Hypothalamus (tissue), 51 donors: ENCODE measurements at places on chromosomes 1 and 21.

- DNase-seq: no peak
Observed at GRCh38 chr21:42550817-42551216, 37.2 kb downstream of the SLC37A1 start.

DNA sequence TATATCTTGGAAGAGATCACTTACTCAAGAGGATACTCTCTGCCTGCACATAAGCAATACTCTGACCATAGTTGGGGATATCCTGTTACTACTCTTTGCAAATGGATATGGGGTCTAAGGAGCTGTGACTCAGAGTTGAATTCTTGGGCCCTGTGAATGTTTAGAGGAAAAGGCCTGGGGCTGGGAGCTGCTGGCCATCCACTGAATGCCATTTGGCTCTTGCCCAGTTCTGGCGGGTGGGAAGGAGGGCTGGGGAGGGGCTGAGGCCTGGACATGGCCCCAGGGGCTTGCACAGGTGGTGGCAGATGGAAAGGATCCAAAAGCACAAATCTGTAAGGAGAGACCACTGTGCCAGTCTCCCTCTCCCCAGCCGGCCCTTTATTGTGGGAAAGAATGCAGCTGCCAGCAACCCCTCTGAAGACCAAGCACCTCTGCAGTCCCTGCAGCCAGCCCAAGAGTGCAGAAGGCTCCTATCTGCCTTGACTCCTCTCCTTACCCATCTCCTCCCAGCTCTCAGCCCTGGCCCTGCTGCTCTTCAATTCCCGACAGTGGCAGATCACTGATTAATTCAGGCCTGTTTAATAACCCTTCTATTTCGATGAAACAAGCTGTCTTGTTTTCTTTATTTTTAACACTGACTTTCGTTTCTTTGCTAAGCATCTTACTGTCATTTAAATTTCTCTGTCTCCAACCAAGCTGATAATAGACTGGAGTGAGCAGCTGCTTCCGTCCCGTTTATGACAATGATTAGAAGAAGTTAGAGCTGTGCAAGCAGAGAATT lies 12.1 kb downstream of the PLXNA2 start:
- DNase-seq: no peak

GRCh38 chr1:38613996-38614395 lies 245.6 kb downstream of the RRAGC start:
- peak; percentile 8 for DNase-seq

DNA sequence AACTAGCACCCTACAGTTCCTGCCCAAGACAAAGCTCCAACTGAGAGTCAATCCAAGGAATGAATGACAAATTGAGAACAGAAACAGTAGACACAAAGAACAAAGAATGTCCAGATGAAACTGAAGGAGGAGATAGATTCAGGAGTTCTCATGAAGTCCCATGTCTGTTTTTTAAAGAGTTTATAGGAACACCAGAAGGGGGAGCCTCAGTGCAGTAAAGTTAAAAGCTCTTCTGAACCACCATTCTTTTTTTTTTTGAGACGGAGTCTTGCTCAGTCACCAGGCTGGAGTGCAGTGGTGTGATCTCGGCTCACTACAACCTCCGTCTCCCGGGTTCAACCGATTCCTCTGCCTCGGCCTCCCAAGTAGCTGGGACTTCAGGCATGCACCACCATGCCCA lies 323.6 kb downstream of the MRPL39 start:
- no peak for DNase-seq

GRCh38 chr1:60345621-60346020 lies 272.1 kb upstream of the C1orf87 start:
- DNase-seq: no peak

DNA sequence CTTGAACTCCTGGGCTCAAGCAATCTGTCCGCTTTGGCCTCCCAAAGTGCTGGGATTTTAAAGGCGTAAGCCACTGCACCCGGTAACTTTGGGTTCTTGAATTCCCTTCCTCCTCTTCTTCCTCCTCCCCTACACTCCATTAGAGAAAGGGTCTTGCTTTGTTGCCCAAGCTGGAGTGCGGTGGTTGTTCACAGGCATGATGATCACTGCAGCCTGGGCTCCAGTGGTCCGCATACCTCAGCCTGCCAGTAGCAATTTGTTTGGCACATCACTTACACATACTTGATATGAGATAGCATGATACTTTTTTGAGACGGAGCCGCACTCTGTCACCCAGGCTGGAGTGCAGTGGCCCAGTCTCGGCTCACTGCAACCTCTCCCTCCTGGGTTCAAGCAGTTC lies 2.2 kb downstream of the DEGS1 start:
- DNase-seq: no peak

DNA sequence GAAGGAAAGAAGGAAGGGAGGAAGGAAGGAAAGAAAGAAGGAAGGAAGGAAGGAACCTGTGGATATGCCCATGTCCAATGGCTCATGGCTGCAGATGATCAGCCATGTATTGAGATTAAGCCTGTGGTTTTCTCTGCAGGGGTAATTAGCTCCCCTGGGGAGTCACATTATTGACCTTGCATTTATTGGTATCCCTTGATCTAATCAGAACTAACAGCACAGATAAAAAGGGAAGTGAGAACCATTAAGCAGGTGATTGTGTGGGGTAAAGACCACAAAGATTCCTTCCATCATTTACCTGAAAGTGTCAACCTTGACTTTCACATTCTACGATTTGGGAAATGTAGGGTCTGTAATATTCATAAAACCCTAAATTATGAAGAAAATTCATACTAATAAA lies 390.7 kb downstream of the BRINP2 start:
- DNase-seq: no peak

DNA sequence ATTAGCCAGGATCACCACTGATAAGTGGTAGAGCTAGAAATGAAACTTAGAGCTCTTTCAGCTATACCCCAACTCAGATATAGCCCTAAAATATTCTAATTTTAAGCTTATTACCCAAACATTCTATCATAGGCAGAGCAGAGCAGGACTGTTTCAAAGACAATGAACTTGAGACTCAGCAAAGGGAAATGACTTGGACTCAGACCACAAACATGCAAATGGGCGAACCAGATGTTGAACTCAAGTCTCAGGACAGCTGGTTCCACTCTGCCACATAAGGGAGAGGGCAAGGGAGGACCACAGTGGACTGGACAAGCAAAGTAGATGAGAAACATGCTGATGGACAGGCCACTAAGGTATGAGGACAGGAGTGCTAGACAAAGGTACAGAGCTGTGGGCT lies 315.3 kb downstream of the OMA1 start:
- no peak for DNase-seq

DNA sequence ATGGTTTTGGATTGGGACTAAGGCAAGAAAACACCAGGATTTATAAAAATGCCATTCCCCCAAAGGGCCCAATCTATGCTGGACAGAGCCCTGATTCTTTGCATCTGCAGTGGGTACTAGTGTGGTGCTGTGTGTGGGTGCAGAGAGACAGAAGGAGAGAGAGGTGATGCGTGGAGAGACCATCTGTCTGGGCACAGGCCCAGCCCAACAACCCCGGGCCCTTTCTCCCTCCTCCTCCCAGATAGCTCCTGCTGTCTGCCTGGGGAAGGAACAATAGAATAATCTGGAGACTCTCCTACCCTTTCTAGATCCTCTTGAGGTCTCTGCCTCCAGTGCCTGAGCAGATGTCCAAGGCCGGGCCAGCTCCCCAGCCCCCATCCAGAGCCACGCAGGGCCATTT lies 15.1 kb downstream of the KIAA1614 start:
- DNase-seq: no peak

DNA sequence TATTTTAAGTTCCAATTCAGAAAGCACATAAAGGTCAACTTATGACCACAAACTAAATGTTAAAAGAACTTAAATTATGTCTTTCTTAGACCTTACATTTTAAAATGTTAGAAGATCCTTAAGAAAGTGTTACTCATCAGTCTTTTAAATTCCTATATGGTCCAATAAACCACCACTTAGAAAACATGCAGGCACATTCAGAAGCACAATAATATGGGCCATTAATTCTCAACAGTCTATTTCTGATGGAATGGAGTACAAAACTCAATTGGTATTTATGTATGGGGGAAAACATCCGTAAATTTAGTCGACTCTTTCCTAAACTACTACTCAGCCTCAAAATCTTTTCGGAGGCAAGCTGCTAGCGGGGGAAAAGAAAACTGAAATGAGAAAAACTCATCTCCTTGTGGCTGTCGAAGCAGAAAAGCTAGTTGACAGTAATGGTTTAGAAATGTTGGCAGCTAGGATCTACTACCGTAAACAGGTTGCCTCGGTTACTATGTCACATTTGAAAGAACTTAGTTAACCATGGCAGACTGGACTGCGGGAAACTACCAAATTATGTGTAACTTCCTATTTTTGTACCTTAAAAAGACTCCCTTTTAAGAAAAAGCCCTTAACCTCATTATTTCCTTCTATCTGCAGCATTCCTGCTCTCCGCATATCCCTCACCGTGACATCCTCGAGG lies 1.0 kb downstream of the TRMT1L start:
- DNase-seq: no peak

GRCh38 chr1:42700006-42700405 lies 17.8 kb downstream of the YBX1 start:
- DNase-seq: no peak

DNA sequence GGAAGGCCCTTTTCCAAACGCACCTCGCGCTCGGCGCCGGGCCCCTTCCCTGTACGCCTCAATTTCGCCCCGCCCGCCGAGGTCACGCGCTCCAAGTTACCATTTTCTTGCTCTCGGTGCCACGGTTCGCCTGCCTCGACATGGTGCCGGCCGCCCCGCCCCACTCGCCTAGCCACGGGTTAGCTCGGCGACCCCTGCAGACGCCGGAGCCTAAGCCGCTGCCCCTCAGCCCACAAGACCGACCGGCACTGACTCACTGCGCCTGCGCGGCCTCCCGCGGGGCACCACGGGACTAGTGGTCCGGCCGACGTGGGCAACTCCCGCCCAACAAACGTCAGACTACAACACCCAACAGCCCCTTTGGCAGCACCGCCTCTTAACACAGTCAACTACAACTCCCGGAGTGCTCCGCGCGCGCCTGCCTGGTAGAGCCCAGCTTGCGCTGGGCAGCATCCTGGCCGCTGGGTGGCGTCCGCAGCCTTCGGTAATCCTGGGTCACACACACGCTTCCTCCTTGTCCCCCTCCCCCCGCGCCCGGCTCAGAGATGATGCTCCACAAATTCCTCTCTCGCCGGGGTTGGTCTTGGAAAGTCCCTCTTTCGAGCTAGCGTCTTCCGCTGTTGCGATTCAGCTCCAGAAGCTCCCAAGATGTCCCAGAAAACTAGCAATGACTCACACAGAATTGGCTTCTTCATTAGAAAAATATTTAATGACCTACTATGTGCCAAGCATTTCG lies at the start of gene TRAPPC3:
TRAPPC3 (minus strand) TSS at position 250 of the 736 bp plus-strand sequence; CDS start at position 142, 108 bp downstream.
- peak; percentile 100 for DNase-seq

DNA sequence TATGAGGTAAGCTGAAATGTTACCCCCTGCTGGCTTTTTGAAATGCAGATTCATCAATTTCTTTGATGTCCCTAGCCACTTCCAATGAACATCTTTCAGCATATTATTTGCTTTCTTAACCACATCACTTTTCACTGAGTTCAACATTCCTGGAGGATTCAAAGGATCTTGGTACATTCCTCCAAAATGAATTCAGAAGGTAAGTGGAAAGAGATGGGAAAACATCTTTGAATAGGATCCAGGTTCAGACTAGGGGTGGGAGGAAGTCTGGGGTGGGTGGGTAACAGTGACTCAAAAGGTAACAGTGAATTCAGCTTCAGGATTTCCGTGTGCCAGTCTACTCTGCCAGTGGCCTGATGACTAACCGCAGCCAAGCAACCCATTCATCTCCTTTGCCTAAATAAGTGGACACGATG lies 180.7 kb downstream of the ZC3H11B start:
- DNase-seq: no peak

GRCh38 chr1:15205586-15206346 lies 41.3 kb upstream of the FHAD1 start:
- no peak for DNase-seq

DNA sequence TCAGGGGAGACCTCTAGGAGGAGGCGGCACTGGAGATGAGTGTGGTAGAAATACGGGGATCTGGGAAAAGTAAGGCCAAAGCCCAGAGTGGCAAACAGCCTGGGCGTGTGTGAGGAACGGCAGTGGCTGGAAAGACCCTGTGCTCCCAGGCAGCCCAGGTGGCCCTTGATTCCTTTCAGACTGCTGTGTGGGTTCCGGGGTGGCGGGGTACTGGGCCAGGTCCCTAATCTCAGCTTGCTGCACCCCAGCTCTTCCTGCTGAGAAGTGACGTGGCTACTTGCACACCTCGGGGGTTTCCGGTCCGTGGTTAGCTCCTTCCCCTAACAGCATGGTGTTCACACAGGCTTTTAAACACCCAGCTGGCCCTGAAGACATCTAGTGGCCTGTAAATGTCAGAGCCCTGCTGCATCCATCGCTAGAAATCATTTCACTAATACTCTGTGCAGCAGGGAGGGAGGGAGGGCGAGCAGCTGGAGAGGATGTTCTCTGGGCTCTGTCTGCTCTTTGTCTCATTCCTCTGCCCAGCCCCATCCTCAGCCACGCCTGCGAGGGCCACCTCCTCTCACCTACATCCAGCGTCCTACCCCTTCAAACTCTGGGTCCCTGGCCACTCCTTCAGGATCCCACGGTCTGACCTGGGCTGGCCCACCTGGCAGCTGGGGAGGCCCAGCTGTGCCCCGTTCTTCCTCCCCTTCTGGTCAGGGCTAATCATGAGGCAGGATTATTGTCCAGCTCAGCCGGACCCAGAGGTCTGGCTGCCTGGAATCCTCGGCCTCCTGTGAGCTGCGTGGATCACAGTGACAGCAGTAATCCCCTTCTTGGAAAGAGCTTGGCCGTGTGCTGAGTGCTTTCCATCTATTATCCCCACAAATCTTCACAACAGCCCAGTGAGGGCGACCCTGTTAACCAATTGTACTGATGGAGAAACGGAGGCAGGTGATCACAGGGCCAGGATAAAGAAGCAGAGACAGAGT lies 7.2 kb downstream of the ZDHHC18 start:
- no peak for DNase-seq

GRCh38 chr1:51966559-51966958 lies 23.9 kb downstream of the RAB3B start:
- DNase-seq: no peak

DNA sequence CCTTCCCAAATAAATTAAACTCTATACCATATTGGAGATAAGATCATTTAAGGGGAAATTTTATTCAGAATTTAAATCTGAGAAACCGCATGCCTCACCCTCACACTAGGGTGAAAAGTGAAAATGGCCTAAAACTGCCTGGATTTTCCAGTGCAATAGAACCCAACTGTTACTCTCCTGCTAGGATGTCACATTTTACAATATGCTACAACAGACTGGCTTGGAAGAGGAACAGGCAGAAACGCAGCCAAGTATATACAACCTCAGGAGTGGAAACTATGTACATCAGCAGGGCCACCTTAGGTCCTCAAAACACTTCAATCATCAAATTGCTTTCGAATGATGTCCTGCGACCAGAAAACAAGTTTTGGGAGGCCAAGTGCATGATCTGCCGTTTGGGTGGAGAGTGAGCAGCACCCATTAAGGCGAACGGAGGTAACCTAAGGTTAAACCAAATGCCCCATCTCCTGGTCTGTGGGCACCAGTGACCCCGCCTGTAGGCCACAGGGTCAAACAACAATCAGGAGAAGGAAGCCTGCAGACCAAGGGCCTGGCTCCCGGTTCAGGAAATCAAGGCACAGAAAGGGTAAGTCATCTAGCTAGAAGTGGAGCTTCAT lies 4.9 kb downstream of the RCAN1 start:
- DNase-seq: no peak

GRCh38 chr1:153608089-153608682 lies 4.8 kb downstream of the S100A16 start:
- DNase-seq: no peak

GRCh38 chr1:46596846-46597245 lies 7.2 kb downstream of the MKNK1 start:
- no peak for DNase-seq
